ENCODE measurements at places on chromosomes 6 and 20.

GRCh38 chr6:41497994-41498393, 48.2 kb upstream of the FOXP4 start:
- no peak for DNase-seq

- DNase-seq = no peak
Observed at GRCh38 chr6:142361779-142362750, 60.3 kb downstream of the ADGRG6 start.

DNA sequence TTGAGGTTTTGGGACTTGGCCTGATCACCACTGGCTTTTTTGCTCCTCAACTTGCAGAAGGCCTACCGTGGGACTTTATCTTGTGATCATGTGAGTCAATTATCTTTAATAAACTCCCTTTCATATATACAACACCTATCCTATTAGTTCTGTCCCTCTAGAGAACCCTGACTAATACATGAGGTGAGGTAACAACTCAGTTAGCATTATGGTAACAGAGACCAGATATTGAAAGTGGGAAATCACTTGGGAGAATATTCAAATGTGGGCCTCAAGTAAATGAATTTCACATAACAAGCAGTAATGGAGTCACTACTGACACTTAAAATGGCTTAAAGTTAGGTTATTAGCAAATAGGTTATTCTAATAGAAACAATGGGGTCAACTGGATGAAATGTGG, 438.1 kb upstream of the AGPAT4 start:
- no peak for DNase-seq

DNA sequence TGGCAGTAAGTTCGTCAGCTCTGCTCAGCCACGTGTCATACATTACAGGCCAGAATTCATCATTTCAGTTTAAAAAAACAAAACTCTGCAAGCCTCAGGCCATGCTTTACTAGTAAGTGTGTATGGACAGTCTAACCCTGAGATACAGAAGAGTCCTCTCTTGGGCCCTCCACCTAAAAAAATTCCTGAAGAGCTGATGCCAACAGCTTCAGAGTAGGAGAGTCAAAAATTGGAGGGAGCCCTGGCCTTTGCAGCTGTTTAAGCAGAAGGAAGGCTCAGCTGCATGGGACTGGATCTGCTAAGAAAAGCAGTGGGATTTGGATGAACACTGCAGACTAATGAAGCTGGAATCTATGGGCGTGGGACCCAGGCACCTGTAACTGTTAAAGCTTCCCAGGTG, 47.2 kb upstream of the FAM8A1 start:
- DNase-seq = no peak

DNA sequence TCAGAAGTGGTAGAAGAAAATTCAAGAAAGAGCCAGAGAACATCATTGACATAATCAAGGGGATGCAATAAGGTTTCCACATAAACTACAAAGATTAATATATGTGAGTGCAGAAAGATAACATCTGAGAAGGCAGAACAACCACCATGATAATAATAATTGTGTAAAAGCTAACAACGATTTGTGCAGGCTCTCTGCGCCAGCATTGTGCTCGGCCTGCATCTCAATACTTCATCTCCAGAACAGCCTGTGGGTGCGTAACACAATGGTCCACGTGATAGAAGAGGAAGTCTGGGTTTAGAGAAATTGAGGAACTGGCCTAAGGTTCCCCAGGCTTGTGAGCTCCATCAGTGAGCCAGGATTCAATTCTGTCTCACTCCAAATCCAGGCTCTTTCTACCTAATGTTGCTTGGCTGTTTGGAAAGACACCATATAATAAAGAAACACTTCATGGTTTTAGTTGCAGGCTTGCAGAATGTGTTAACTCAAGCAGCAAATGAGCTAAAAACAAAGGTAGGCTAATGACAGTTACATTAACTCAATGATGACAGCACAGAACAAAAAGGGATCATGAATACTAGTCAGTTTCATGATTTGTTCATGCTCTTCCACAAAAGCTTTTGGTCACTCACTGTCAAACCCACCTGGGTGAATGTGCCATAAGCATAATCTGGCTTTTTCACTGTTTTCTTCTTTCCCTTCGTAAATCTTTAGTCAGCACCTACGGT, 71.2 kb downstream of the LY86 start:
- DNase-seq = no peak

DNA sequence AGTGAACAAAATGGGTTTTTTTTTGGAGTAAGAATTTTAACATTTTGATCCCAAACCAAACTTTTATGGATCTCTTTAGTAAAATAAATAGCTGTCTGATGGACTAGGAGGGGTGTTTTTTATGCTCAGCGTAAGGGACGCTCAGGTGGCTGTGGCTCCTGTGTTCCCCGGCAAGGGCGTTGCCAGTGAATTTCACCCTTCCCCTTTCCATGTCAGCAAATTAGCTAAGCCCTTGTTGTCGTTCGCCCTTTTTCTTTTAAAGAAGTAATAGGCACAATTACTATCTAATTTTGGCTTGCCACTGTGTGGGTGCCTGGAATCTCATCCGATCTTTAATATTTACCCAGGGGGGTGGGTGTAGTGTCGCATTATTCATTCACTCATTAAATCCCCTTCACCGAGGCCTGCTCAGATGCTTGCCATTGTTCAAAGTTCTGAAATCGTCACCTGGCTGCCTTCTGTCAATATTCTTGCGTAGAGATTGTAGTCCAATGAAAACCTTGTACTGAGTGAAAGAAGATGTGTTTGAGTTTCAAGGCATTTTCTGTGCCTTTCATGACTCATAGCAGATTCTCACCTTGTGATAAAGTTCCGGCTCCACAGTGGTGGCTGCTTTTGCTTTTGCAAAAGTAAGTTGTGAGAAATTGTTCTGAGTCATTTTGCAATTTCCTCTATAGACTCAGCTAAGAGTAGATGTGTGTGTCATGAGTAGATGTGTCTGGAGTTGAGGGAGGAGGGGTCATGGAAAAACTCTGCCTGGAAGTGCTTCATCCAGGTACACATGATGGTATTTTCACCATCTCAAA, 40.0 kb upstream of the CLDN20 start:
- DNase-seq = peak; percentile 58

DNA sequence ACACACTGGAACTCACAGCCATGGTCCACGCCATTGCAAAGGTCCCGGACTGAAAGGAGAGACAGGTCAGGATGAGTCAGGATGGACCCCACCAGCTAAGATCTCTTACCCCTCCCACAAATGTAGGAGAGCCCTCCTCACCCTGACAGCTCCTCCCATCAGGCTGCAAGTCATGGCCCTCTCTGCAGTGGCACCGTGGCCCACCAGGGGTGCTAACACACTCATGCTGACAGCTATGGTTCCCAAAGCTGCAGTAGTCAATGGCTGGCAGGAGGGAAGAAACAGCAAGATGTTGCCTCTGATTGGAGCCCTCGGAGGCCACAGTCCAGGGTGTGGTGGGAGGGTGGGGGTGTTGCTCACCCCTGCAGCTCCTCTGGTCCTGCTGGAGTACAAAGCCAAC, 5.7 kb upstream of the RBPJL start:
- DNase-seq = no peak

GRCh38 chr6:167146135-167146534, 11.6 kb downstream of the GPR31 start:
- no peak for DNase-seq

GRCh38 chr20:21053002-21053762, 53.0 kb downstream of the LINC00237 start:
- no peak for DNase-seq

GRCh38 chr6:163414946-163415619, 565 bp downstream of the QKI start:
- no peak for DNase-seq

- DNase-seq = no peak
Observed at GRCh38 chr6:13331516-13332348, 3.4 kb upstream of the TBC1D7 start.

Data from GM18507 (cell line).